NCI-H2227 treated with DMSO at 0.1 percent for 48 hours (cell line): ENCODE measurements at places on chromosomes 3 and 15.

DNA sequence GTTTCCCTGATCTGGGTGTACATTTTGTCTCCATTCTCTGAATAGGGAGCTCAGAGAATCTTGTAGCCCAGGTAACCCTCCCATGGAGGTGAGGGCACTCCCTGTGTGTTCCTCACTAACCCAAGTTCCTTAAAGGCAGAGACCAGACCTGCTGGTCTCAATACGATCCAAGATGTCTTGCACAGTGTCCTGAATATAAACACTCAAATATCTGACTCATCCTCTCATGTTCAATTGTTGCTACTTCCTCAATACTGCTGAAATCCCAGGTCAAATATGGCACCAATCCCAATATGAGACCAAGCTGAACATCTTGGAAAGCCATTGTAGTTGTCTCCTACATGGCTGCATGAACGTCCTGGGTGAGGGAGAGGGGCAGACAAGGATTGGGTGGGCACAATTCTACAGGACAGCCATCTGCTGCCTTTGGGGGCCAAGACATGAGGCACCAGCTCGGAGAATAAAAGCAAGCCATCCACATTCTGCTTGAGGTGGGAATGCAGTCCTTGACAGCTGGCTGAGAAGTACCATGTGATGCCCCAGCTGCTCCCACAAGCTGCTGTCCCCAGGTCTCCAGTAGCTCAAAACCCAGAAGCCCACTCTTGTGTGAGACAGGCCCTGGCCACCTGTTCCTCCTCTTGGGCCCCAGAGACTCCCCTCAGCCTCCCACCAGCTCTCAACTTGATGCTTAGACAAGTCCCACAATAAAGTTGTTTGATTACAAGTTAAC is 18.2 kb downstream of the TBC1D2B start:
- no peak for DNase-seq

GRCh38 chr3:101577286-101577685 is 3.3 kb downstream of the PCNP start:
- DNase-seq, result no peak

- DNase-seq, result no peak
These were observed 108.5 kb downstream of the TNIK start for GRCh38 chr3:171351676-171352075.

DNA sequence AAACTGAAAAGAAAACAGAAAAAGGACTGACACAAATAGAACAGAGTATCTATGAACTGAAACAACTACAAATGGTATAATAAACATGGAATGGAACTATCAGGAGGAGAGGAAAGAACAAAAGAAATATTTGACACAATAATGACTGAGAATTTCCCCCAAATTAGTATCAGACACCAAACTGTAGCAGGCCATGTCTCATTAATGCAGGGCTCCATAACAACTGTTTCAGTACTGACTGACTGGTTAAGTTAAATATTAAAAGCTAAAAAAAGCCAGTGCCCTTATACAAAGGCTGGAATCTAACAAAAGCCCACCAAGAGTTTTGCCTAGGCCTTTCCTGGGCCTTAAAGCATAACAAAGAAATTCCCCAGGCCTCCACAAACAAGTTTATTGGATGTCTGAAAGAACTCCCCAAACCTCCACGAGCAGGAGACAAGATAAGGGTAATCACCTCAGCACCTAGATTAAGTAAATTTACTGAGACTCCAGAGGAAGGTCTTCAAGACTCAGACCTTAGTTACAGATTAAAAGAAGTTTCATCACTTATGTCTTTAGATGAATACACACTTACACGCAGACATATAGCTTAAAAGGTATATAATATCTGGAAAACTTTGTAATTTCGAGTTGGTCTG is 45.7 kb downstream of the KPNA1 start:
- no peak for DNase-seq

DNA sequence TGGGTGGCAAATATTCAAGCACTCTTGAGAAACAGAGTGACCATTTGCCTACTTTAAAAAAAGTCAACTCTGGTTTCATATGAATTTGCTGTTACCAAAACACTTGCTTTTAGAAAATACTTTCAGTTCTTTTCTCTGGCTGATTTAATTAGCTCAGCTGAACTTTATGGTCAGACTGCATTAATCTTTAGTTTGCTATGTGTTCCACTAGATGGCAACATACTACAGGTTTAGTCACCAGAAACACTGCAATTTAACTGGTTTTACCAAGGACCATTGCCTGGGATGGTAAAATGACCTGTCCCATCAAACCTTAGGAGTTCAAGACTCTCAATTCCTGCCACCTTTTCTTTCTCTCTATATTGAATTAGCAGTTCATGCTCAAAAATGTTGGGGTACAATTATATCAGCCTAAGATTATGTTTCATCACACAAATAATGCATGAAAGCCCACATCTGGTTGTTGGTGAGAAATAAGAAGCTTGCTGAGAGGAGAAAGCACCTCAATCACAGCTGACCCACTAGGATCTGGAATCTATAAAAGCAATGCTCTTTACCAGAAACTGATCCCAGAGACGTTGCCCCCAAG is 14.2 kb downstream of the EIF4E3 start:
- DNase-seq, result no peak

DNA sequence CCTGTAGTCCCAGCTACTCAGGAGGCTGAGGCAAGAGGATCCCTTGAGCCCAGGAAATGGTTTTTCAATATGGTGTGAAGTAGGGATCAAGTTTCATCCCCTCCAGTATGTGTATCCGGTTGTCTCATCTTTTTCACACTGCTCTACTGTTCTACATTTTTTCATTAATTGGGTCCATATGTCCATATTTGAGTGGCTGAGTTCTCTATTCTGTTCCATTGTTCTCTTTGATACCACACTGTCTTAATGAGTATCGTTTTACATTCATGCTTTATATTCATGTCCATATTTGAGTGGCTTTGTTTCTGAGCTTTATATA is 81.6 kb upstream of the LRRFIP2 start:
- DNase-seq, result no peak

DNA sequence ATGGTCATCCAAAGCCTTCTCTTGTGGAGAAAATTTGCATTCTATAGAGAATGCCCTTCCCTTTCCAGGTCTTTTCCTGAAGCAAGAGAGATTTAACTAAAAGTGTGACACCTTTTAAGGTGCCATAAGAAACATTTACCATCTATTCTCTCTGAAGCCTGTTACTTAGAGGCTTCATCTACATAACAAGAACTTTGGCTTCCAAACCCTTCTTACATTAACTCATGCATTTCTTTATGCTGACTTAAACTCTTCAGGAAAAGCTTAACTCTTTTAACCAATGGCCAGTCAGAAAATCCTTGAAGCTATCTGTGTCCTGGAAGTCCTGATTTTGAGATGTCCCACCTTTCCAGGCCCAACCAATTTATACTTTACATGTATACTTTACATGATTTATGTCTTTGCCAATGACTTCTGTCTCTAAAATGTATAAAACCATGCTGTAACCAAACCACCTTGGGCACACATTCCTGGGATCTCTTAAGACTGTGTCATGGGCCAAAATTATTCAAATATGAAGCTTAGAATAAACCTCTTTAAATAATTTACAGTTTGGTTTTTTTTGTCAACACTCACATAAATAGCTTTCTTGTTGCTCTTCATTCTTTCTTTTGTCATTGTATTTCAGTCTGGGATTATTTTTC is 472.6 kb upstream of the NECTIN3 start:
- DNase-seq, result no peak

DNA sequence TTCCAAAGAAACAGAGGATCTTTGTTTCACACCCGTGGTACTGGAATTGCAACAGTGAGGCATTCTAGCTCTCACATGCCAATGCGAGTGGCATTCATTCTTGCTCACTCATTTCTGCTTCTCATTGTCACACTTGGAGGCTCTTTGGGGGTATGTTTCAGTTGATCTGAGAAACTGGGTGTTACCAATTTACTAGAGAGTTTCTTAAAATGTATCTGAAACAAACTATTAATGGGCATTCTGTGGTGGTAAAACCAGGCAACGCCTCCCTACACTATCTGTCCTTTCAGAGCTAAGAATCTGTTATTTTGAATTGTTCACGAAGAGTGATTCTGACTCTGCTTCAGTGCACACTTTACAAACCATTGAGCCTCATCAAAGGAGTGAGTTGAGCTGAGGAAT is 140.6 kb upstream of the BHLHE40 start:
- no peak for DNase-seq

GRCh38 chr3:143436231-143436930 is 316.8 kb downstream of the CHST2 start:
- no peak for DNase-seq

- DNase-seq, result no peak
These were observed 267.1 kb upstream of the TPRG1 start for GRCh38 chr3:188904670-188905069.

DNA sequence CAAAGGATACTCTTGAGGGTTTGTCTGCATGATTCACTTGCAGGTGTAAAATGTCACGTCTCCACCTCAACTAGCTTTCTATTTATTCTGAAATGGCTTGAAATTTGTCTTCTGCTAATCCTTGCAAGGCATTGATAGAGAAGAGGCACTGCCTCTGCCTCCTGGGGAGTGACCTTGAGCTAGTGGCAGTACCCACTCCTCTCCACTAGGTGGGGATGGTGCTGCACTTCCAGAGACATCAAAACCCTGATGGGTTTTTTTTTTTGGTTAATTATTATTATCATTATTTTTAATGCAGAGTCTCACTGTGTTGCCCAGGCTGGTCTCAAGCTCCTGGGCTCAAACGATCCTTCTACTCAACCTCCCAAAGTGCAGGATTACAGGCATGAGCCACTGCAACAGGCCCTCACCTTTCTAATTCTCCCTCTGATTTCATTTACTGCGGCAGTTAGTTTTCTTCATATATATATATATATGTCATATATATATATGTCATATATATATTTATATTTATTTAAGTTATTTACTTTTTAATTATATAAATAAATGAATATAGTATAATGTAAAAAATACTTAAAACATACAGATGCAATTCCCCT is 117.6 kb upstream of the EIF1B start:
- no peak for DNase-seq

DNA sequence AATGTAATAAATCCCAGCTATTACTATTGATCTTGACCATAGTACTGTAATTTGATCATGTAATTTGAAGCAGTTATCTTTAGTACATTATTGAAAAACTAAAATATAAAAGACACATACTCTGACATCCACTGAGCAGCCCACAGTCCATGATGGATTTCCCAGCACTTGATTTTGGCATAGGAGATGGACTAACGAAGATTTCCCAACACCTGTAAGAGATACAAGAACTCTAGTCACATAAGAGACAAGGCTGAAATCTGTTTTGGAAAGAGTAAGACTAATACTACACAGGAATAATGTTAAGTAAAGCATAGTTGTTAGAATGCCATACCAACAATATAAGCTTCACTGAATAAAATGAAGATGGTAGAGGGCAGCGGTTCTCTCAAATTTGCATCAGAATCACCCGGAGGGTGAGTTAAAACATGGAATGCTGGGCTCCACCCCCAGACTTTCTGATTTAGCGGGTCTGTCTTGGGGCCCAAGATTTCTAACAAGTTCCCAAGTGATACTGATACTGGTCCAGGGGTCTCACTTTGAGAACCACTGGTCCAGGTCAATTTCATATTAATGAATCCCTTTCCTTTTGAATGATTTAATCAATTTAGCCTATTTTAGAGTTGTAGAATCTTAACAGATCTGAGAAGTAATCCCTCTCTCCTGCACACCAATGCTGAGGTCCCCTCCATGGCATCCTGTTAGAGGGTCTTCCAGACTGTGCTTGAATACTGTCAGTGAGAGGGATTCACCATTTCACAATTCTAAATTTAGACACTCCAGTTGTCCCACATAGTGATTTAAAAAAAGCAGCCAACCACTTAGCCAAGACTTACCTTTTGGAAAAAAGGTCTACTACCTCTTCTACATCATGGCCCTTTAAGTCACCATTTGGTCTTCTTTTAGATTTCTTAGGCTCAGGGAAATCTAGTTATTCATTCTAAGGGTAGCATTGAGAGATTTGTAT is 11.5 kb downstream of the RABL3 start:
- no peak for DNase-seq

DNA sequence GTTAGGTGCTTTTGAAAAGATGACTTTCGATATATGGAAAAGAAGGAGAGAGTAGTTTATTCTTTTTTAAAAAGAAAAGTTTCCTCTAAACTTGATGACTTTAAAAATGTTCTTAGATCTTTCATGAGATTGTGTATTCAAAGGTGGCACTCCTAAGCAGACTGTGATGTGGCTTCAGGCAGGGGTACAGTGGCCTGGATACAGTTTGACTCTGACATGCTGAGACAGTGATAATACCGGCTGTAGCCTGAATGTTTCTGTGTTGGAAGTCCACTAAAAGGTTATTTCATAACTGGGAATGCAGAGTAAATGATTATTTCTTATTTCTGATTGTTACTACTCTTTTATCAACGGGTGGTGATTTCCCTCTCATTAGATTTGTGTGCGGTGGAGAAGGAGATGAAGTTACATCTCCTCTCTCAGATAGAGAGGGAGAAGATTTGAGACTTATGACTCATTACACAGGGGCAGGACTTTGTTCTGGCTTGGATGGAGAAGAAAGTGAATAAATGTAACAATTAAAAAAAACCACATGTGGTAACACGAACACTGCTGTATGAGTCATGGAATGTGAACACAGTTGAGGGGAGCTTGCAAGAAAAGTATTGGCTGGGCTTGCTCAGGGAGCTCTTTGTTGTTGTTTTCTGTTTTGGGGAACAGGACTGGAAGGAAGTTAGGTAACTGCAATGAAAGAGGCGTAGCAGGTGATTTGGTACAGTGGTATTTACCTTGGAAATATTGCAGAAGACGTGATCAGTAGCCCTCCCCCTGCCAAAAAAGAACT is 21.6 kb downstream of the SPTSSB start:
- DNase-seq, result no peak

DNA sequence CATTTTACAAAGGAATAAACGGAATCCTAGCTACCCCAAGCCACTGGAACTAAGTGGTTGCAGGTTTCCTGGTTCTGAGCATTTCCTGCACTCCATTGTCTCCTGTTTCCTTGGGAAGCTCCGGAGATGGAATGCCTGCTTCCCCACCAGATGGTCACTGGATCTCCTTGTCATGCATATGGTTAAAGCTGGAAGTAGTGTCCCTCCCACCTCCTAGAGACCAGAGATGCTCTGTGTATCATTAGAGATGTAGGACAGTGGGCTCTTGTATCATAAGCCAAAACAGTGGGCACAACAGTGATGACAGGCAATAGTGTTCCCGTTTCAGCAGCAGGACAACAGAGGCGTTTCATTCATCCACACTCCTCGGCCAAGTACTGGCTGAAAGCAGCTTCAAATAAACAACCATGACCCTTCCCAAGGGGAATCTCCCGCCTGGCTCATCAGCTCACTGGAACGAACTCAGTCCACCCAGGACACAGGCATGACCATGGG is 136.2 kb upstream of the EIF1B start:
- DNase-seq, result no peak

DNA sequence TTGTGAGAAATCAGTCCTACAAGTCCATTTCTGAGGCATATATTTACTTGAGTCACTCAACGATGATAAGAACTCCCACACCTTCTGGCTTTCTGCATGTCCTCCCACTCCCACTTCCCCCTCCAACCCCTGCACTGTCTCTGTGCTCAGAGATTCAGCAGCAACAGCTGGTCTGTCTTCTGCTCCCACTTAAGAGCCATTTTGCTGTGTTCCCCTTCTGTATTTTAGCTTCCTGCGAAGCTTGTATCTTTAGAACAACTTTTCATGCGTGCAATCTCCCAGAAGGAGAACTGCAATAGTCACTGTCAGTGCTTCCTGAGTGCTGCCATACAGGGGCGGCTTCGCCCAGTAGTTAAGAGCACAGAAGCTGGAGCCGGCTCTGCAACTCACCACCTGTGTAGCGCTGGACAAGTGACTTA is 90.0 kb upstream of the SPATA12 start:
- peak; percentile 21 for DNase-seq

- no peak for DNase-seq
These were observed 14.6 kb downstream of the RAB43 start for GRCh38 chr3:129106866-129107565.

GRCh38 chr3:135056084-135056730 is 261.1 kb downstream of the EPHB1 start:
- DNase-seq, result no peak
